Stimulated activated CD8-positive, alpha-beta memory T cell treated with anti-CD3 and anti-CD28 coated beads, Interleukin-12 subunit alpha, Interleukin-12 subunit beta, amount 100 ng/mL, for 1 hour (primary cell): ENCODE measurements at places on chromosomes 16 and 17.

DNA sequence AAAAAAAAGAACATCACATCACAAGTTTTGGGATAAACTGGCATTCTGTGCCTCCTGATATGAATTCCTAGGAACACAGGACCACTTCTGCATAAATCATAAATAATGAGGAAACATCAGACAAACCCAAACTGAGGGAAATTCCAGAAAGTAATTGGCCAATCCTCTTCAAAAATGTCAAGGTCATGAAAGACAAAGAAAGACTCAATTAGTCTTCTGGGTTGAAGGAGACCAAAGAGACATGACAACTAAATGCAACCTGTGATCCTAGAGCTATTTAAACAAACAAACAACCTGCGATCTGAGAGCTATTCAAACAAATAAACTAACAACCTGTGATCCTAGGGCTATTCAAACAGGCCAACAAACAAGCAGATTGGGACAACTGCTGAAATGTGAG lies 144.3 kb downstream of the VPS53 start:
- no peak for DNase-seq

- no peak for DNase-seq
Measured at GRCh38 chr17:28381141-28381825, 9.8 kb downstream of the SARM1 start.

- no peak for DNase-seq
Measured at GRCh38 chr17:10276436-10276835, 78.0 kb upstream of the GAS7 start.

DNA sequence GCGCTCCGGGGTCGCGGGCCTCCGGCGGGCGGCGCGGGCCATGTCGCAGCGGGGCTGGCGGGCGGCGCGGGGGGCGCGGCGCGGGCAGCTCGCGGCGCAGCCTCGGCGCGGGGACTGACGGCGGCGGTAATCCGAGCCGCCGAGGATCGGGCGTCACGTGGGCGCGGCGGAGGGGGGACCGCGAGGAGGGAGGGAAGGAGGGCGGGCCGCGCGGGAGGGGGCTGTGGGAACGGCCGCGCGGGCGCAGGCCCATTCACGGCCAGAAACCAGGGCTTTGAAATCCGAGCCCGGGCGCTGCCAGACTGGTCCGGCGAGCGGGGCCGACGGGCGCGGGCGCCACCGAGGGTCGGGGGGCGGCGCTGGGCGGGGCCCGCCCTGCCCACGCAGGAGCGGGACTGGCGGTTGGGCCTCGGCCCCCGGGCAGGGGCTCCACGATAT lies at the start of gene MTSS2:
Gene MTSS2 (minus strand): TSS at position 116 of the 438 bp plus-strand sequence. CDS start 262 bp downstream, outside the sequence.
- DNase-seq: no peak

GRCh38 chr16:54239456-54239855 lies 47.1 kb downstream of the IRX3 start:
- no peak for DNase-seq

DNA sequence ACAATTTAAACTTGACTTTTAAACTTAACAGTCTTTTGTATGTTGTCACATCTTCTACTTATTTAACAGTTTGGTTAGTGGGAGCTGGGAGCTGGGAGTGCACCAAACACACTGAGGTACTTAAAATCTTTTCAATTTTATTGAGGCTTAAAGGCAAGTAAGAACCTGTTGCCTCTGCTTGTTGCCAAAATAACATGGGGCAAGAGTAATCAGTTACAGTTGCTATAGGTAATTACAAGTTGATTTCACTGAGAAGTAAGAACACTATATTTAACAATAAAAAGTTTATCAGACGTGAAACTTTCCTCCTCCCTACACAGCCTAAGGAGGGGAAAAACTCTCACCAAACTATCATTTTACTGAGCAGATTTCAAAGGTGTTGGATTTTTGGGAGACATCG lies 135.2 kb downstream of the FTO start:
- DNase-seq: no peak
